Fibroblast of lung (primary cell): ENCODE measurements at places on chromosomes 1 and 21. TPM values are rescaled to one million over a fixed set of nuclear protein-coding genes. Genes with fewer than 3 reads are reported as not detected.
A peak's percentile ranks its signal among the peaks of the same experiment; 100 is the strongest.

KCNK2 gene
- 2.8 and 6.4 TPM in 2 replicates for total RNA-seq

CCDC181 gene
- total RNA-seq: 0.66 and 0.77 TPM in 2 replicates

CACNA1S gene
- total RNA-seq: not detected in 2 replicates

SLAMF6 gene
- total RNA-seq: not detected in 2 replicates

DNA sequence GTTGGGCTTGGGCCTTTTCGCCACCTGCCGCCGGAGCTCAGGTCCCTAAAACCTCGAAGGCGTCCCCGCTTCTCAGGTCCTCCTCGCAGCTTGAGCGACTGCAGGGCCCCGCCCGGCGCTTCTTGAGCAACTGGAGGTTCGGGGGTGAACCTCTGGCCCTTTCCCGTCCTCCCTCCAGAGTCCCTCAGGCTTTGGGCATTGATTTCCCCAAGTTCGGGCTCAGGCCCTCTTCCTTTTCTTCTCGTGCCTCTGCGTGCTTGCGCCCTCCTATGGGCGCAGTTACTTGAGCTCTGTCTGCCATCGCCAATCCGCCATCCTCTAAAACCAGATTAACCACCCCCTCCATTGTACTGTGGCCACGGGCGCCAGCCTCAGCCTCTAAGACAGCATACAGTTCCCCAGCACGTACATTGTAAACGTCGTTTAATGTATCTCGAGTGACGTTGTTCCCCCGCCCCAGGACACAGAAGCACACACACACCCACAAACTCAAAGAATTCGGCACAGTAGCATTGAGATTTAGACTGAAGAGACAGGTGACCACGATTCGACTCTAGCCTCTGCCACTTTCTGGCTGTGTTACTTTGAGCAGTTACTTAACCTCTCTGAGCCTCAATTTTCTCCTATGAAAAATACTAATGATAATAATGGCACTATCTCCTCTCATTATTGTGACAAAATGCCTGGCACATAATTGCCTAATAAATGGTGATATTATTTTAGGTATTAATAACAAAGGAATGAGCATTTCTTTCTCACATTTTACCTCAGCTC, 22.6 kb downstream of the BTG2 start:
- H3K4me3 ChIP-seq: peak overlapping the region; percentile 43
- H3K27me3 ChIP-seq: peaks cover 35% of the 10 kb centered on the region
- peaks cover 2% of the 10 kb centered on the region for H3K4me1 ChIP-seq
- peak; percentile 60 for DNase-seq

- no peaks in the 10 kb centered on the region for H3K36me3 ChIP-seq
- no peak overlapping the region for H3K4me3 ChIP-seq
- H3K27ac ChIP-seq: no peak overlapping the region
- H3K4me1 ChIP-seq: no peaks in the 10 kb centered on the region
- DNase-seq: no peak
- no peaks in the 10 kb centered on the region for H3K27me3 ChIP-seq
Observed at GRCh38 chr1:41576206-41576605, 91.7 kb upstream of the EDN2 start.

DNA sequence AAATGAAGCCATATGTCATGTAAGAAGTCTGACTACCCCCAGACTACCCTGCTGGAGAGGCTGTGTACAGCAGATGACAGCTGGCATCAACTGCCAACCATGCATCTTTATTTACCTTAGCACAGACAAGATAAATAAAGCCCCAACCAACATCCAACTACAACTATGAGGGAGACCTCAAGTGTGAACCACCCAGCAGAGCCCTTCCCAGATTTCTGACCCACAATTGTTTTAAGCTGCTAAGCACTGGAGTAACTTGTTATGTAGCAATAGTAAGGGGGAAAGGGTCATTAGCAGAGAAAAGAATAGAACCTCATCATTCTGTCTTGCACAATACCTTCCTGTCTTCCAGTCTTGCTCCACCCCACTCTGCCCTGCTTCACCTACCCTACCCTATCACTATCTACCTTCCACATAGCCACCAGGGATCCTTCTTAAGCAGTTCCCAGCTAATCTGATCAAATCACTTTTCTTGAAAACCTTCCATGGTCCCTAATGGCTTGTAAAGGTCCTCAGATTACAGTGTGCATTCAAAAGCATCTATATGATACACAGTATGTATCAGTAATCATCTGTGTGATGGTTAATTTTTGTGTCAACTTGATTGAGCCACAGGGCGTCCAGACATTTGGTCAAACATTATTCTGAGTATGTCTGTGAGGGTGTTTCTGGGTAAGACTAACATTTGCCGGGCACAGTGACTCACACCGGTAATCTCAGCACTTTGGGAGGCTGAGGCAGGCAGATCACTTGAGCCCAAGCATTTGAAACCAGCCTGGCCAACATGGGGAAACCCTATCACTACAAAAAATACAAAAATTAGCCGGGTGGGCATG, 19.6 kb upstream of the RBM15 start:
- H3K4me3 ChIP-seq: no peak overlapping the region
- no peaks in the 10 kb centered on the region for H3K27me3 ChIP-seq
- H3K27ac ChIP-seq: no peak overlapping the region
- H3K36me3 ChIP-seq: no peaks in the 10 kb centered on the region
- no peaks in the 10 kb centered on the region for H3K4me1 ChIP-seq

GRCh38 chr1:235910357-235911299, 43.9 kb upstream of the LYST start:
- no peaks in the 10 kb centered on the region for H3K36me3 ChIP-seq
- no peak overlapping the region for H3K4me3 ChIP-seq
- DNase-seq: peak; percentile 99
- H3K27ac ChIP-seq: peak overlapping the region; percentile 64

DNA sequence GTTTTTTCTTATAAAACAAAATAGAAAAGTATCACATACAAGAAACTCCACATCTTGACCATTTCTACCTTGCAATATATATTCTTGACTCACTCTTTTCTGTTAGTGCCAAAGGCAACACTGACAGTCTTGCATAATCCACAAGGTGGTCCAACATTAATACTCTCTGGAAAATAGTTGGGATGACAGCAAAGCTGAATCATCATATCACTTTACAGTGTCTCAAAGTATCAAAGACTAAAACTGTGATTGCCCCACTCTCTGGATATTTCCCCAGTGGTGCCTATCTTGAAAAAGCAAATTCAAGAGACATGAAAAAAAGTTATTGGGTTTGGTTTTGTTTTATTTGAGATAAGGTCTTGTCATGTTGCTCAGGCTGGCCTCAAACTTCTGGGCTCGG, 14.6 kb upstream of the TGFBR3 start:
- H3K4me1 ChIP-seq: peaks cover 2% of the 10 kb centered on the region
- no peaks in the 10 kb centered on the region for H3K27me3 ChIP-seq
- peak; percentile 95 for DNase-seq

GRCh38 chr1:18337757-18338156, 143.0 kb upstream of the KLHDC7A start:
- H3K4me3 ChIP-seq: no peak overlapping the region
- H3K36me3 ChIP-seq: no peaks in the 10 kb centered on the region
- no peak overlapping the region for H3K27ac ChIP-seq
- no peak for DNase-seq
- H3K27me3 ChIP-seq: no peaks in the 10 kb centered on the region

GRCh38 chr1:243748706-243749283, 101.2 kb downstream of the AKT3 start:
- H3K4me3 ChIP-seq: no peak overlapping the region
- DNase-seq: peak; percentile 79
- H3K27me3 ChIP-seq: no peaks in the 10 kb centered on the region
- no peaks in the 10 kb centered on the region for H3K36me3 ChIP-seq

- H3K4me3 ChIP-seq: no peak overlapping the region
- H3K36me3 ChIP-seq: no peaks in the 10 kb centered on the region
- no peak overlapping the region for H3K27ac ChIP-seq
- DNase-seq: no peak
- no peaks in the 10 kb centered on the region for H3K27me3 ChIP-seq
- no peaks in the 10 kb centered on the region for H3K4me1 ChIP-seq
Observed at GRCh38 chr1:170205301-170205700, 59.5 kb downstream of the NTMT2 start.

DNA sequence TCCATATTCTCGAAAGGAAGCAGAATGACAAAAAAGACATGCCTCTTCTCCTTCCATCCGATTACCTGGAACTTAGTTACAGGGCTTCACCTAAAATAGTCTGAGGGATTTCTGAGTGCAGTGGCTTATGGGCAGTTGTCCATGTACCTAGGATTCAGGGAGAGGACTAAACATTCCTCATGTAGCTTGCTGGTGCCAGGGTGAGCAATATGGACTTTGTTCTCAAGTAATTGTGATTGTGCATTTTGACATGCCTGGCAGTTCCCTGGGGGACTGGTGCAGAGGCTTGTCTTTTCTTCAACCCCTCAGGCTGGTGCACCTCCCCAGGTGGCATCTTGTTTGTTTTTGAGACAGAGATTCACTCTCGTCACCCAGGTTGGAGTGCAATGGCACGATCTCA, 6.1 kb upstream of the PSEN2 start:
- no peaks in the 10 kb centered on the region for H3K27me3 ChIP-seq
- H3K36me3 ChIP-seq: no peaks in the 10 kb centered on the region
- peaks cover 14% of the 10 kb centered on the region for H3K4me1 ChIP-seq
- H3K4me3 ChIP-seq: no peak overlapping the region
- DNase-seq: no peak
